ENCODE measurements at places on chromosomes 7 and 10.

- DNase-seq = no peak
These were observed 80.8 kb upstream of the SH2B2 start for GRCh38 chr7:102205915-102206314.

DNA sequence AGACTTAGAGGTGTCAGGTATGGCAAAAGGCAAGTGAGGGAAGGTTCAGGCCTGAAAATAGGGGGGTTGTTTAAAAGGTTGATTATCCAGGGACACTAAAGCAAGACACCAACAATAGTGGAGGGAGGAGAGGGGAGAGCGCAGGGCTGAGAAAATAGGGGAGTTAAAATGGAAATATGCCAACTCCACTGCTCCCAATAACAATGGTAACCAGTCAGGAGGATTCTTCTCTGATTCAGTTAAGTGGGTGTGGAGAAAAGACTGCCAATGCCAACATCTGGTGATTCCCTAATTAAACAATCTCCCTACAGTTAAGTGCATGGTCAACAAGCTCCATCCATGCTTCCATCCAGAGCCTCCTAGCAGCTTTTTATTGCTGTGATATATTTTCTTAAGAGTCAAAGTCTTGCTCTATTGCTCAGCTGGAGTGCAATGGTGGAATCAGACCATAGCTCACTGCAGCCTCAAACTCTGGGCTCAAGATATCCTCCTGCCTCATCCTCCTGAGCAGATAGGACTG is 183.3 kb downstream of the JAZF1 start:
- no peak for DNase-seq

- no peak for DNase-seq
These were observed 87.8 kb downstream of the BTRC start for GRCh38 chr10:101441541-101442455.

DNA sequence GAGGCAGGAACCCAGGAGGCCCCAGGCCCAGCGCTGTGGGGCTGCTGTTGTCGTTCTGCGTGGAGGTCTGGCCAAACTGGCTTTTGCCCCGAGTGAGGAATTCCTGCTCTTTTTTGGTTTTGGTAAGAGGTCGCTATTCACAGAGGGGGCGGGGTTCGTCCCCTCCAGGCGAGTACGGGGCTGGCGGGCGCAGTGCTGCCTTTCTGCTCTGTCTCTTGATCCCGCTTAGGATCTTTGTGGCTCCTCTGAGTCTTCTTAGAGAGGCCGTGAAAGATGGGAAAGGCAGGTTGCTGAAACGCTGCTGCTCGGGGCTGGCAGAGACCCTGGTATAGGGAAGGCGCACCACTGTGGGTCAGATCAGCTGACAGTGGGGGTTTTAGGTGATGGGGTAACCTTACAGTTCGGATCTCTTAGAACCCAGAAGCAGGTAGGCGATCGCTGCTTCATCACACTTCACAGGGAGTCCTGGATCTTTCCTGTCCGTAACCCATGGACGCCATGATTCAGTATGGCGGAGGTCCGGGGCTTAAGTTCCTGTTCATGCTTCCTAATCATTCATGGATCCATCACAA is 136.7 kb downstream of the KIF20B start:
- DNase-seq = no peak

DNA sequence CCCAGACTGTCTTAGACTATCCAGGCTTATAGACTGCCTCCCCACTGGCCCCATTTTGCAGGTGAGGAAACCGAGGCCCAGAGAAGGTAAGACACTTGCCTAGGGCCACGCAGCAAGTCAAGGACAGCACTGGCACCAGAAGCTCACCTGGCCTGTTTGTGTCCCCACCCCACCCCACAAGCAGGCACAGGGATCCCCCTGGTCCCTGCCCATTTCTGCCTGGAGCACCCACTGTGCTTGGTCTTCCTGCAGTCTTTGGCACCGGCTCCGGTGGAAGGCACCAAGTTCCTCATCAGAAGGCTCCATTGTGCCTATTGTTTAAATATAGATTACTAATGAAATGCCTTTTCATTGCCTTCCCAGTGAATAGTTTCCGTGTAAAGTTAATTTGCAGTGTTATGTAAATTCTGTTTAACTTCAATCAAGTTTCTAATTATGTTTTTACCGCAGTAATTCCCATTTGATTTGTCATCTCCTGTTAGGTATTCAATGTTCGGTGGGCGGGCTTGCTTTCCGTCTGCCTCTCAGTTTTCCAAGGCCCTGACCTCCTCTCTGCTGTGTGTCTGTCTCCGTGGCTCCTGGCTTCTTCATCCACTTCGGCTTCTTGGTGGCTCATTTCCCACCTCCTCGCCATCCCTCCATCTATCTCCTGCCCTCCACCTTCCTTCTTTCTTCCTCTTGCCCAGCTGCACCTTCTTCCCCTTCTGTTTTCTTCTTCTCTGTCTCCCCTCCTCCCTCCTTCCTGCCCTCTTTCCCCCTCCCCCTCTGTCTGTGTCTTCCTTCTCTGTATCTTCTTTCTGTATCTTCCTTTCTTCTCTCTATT is 75.8 kb downstream of the ZMIZ1 start:
- DNase-seq = no peak
